ENCODE measurements at places on chromosomes 7 and 10. TPM values are rescaled to one million over a fixed set of nuclear protein-coding genes. Genes with fewer than 3 reads are reported as not detected.

The BLNK gene
- total RNA-seq, result not detected

The UBE2D4 gene
- 13.9 TPM for total RNA-seq

The PTF1A gene
- not detected for total RNA-seq

The SERPINE1 gene
- total RNA-seq, result 1,303 TPM

DNA sequence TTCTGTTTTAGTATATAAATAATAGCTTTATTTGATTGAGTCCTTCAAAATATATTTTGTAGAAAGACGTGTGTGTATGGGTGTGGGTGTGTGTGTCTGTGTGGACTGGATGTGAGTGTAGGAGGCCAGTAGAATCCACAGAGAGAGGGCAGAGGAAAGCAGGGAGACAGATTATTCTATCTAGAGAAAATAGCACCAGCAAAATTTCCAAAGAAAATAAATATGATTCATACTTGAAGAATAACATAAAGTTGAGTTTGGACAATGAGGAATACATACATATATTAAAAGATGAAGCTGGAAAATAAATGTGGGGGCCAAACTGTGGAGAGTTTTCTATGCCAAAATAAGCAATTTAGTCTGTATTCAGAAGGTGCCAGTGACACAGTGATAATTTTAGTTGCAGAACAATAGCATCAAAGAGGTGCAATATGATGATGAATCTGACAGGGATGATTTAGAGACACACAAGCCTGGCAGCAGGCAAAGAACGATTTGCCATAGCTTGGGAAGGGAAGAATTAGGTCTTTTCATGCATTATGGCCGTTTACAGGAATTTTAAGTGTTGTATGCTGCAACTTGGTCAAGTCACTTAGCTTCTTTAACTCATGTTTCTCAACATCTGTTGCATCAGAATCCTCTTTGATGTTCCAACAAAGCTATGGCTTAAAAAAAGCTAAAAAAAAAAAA is 121.3 kb downstream of the SEMA3A start:
- no peaks in the 10 kb centered on the region for H3K27me3 ChIP-seq
- peaks cover 4% of the 10 kb centered on the region for H3K4me1 ChIP-seq
- DNase-seq, result peak; percentile 53

GRCh38 chr10:127117125-127117524 is 79.3 kb downstream of the INSYN2A start:
- H3K36me3 ChIP-seq, result no peaks in the 10 kb centered on the region
- DNase-seq, result peak; percentile 43
- H3K4me1 ChIP-seq, result no peaks in the 10 kb centered on the region
- no peak overlapping the region for H3K27ac ChIP-seq

- H3K4me1 ChIP-seq, result peaks cover 11% of the 10 kb centered on the region
- H3K27ac ChIP-seq, result no peak overlapping the region
- H3K27me3 ChIP-seq, result no peaks in the 10 kb centered on the region
- no peaks in the 10 kb centered on the region for H3K36me3 ChIP-seq
- H3K4me3 ChIP-seq, result no peak overlapping the region
- no peak for DNase-seq
These were observed 24.6 kb upstream of the ITGA8 start for GRCh38 chr10:15744217-15744865.

DNA sequence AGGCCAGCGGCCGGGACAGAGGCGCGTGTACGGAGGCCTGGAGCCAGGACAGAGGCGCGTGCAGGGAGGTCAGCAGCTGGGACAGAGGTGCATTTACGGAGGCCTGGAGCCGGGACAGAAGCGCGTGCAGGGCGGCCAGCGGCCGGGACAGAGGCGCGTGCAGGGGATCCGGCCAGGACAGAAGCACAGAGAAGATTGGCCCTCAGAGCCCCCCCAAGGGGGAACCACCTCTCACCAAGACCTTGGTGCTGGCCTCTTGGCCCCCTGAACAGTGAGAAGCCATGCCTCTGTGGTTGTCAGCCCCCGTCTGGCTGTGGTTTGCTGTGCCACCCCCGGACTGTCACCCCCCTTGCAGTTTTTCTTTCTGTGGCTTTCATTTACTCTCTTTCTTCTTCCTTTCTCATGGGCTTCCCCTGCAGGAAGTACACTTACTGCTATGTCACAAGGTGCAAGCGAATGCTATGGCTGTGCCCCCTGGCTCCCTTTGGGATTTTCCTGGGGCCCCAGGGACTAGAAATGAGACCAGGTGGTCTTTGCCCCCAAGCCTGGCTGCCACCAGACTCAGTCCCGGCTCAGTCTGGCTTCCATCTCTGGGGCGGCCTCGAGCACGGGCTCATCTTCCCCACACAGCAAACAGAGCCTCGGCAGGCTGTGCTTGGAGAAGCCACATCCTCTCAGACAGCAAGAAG is 41.1 kb downstream of the INSIG1 start:
- DNase-seq, result no peak
- H3K4me1 ChIP-seq, result no peaks in the 10 kb centered on the region
- H3K4me3 ChIP-seq, result no peak overlapping the region
- H3K36me3 ChIP-seq, result no peaks in the 10 kb centered on the region
- H3K27ac ChIP-seq, result no peak overlapping the region
- H3K27me3 ChIP-seq, result peaks cover 3% of the 10 kb centered on the region

DNA sequence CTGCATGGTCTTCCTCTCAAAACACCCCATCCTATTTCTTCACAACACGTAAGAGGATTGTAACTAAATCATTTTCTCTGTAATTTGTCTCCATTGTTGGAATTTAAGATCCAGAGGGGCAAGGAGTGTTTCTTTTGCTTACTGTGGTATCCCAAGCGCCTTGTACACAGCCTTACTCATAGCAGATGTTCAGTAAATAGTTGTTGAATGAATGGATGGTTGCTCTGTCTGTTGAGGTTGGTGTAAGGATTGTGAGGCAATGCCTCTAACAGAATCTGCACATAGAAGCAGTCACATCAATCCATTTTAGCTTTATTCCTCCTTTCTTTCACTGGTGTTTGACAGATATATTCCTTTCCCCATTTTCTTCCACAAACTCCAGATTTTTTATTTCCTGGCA is 90.1 kb downstream of the ZNF365 start:
- H3K36me3 ChIP-seq, result no peaks in the 10 kb centered on the region
- DNase-seq, result peak; percentile 7
- H3K27ac ChIP-seq, result no peak overlapping the region
- H3K4me3 ChIP-seq, result no peak overlapping the region
- peaks cover 6% of the 10 kb centered on the region for H3K4me1 ChIP-seq

- DNase-seq, result no peak
- no peaks in the 10 kb centered on the region for H3K36me3 ChIP-seq
- H3K4me3 ChIP-seq, result no peak overlapping the region
- no peak overlapping the region for H3K27ac ChIP-seq
These were observed 884.4 kb upstream of the CELF2 start for GRCh38 chr10:10133281-10133680.

DNA sequence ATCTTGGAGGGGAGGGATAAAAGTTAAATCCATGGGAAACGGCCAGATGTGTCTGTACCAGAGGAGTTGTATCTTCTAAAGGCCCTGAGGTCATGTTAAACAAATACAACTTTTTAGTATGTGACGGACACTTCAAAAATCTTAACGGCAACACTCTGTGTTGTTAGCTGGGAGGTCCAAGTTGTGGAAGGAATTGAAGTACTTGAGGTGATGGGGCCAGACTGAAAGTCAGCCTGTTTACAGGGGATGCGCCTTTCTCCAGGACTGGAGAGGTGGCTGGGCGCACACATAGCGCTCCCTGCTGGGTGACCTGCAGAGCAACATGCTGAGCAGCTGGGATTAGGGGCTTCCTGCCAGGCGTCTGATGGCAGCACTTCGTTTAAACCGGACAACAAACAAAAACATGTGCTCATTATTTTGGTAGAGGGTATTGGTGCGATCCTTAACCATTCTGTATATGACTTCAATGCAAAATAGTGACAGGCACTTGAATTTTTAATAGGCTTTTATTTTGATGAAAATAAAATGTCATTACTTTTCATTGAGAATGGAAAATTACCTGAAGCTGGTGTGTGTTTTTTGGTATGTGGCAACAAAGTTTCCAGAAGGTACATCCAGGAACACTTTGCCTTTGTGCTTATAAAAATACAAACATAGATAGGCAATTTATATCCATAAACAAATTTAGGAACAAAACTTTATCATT is 198.2 kb downstream of the MLLT10 start:
- H3K36me3 ChIP-seq, result peaks cover 20% of the 10 kb centered on the region
- no peak overlapping the region for H3K4me3 ChIP-seq
- peak; percentile 54 for DNase-seq
- peaks cover 20% of the 10 kb centered on the region for H3K4me1 ChIP-seq

DNA sequence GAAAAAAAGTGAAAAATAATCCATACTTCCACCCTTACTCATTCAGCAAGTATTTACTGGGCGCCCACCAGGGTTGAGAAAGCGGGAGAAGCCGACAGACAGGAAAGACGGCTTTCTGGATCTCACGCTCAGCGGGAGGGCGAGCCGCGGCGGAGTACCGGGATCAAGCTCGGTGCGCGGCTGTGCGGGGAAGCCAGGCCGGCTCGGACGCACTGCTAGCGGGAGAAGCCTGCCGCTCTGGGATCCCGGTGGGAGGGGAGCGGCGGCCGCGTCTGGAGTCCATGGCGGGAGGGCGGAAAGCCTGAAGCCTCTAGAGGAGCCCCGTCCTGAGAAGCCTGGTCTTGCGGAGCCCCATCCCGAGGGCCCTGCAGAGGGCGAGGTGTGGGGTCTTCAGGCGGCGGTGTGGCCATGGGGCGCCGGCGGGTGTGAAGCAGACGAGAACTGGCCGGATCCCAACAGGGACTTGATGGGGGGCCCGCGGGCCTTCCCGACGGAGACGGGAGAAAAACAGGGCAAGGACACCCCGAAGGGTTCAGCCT is 82.9 kb downstream of the VIPR2 start:
- no peaks in the 10 kb centered on the region for H3K36me3 ChIP-seq
- no peaks in the 10 kb centered on the region for H3K4me1 ChIP-seq
- no peak for DNase-seq
- H3K27me3 ChIP-seq, result no peaks in the 10 kb centered on the region

DNA sequence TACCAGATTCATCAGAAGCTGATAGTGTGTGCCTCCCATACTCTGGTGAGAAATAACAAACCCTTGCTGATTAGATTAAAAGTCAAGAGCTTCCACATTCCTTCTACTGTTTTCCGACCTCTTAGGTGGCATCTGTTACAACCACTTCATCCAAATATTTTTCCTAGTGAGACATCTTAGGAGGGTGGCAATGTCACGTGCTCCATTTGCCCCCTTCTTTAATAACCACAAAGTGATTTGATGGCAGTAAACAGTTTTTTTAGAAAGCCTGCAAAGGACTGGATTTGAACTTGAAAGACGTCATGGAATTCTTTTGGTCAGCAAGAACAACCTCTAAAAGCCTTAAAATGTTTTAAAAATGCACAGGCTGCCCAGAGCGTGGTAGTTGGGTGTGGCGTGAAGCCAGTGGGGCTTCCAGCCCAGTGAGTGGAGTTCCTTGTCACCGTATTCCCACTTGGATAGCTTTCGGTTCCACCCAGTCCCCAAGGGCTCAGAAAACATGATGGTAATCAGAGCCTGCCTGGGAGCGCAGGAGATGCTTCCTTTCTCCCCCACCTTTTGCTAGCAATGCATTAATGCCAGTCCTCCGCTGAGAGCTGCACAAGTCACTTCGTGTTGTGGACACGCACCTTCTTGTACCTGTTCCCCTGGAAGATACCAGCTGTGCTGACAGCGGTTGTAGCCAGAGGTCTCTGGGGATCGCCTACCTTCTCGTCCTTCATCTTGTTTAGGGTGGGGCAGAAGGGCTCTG is 256.4 kb downstream of the KIAA1217 start:
- H3K4me1 ChIP-seq, result peaks cover 48% of the 10 kb centered on the region
- peak; percentile 99 for DNase-seq
- peak overlapping the region; percentile 92 for H3K27ac ChIP-seq
- H3K27me3 ChIP-seq, result no peaks in the 10 kb centered on the region
- no peaks in the 10 kb centered on the region for H3K36me3 ChIP-seq

DNA sequence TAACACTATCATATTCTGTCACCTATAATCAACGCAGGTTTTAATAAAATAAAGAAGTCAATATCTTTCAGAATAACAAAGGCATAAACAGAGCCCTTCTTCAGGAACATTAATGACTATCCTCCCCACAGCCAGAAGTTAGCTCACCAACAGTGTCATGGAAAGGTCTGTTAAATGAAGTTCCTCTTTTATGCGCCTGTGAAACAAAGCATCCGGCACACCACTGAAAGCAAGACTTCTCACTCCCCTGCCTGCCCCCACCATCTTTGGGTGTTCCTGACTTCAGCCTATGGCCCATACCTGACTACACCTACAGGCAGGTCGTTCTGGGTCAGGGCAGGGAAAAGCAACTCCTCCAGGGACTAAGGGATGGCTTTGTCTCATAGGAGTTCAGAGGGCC is 205.4 kb downstream of the FANK1 start:
- peaks cover 4% of the 10 kb centered on the region for H3K4me1 ChIP-seq
- H3K27me3 ChIP-seq, result no peaks in the 10 kb centered on the region
- peaks cover 34% of the 10 kb centered on the region for H3K36me3 ChIP-seq
- H3K4me3 ChIP-seq, result no peak overlapping the region

DNA sequence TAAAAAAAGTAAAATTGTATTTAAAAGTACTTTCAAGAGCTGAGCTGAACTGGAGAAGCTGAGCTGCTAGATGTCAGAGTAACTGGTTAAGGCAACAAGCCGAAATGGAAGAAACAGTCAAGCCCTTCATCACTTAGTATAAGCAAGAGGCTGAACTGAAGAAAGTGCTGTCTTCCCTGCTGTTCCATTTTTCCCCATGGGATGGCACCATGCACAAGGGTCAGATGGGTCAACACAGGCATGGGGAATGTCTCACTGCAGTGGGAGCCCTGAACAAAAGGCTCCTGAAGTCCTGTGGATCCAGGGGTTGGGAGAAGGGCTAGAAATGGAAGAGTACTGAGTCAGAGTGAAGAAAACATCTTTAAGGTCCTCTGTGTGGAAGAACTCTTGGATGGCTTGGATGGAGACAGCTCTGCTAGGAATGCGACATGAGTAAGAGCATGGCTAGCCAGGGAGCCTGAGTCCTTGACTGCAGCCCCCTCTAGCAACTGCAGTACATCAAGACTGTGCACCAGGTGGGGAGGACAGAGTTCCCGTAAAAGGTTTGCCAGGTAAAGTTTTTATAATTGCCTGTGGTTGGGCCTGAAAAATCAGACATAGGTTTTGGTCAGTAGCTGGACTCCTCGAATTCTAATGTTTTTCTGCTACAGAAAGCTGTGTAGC is 348.3 kb downstream of the GPR158 start:
- no peaks in the 10 kb centered on the region for H3K4me1 ChIP-seq
- no peak overlapping the region for H3K4me3 ChIP-seq
- H3K27me3 ChIP-seq, result no peaks in the 10 kb centered on the region
- DNase-seq, result peak; percentile 8
- H3K27ac ChIP-seq, result no peak overlapping the region

GRCh38 chr7:23264916-23265458 is 18.4 kb downstream of the GPNMB start:
- DNase-seq, result no peak
- peaks cover under 1% of the 10 kb centered on the region for H3K27me3 ChIP-seq
- no peaks in the 10 kb centered on the region for H3K36me3 ChIP-seq
- H3K27ac ChIP-seq, result no peak overlapping the region

Data from astrocyte (in vitro differentiated cells and primary cell).